LHCN-M2 (cell line): ENCODE measurements at places on chromosomes 12 and 14. TPM values are rescaled to one million over a fixed set of nuclear protein-coding genes. Genes with fewer than 3 reads are reported as not detected.

KRT75 gene
- not detected in 2 replicates for total RNA-seq

TAS2R9 gene
- 0.34 TPM in 1 of 2 replicates, not detected in the other for total RNA-seq

RD3L gene
- total RNA-seq: not detected in 2 replicates

SLCO1C1 gene
- not detected in 2 replicates for total RNA-seq

KRT80 gene
- total RNA-seq: 4.2 and 6.7 TPM in 2 replicates

GLIPR1L1 gene
- total RNA-seq: not detected in 2 replicates

GALNT8 gene
- not detected in 2 replicates for total RNA-seq
